ENCODE measurements at places on chromosomes 6 and 20.
A peak's percentile ranks its signal among the peaks of the same experiment; 100 is the strongest.

DNA sequence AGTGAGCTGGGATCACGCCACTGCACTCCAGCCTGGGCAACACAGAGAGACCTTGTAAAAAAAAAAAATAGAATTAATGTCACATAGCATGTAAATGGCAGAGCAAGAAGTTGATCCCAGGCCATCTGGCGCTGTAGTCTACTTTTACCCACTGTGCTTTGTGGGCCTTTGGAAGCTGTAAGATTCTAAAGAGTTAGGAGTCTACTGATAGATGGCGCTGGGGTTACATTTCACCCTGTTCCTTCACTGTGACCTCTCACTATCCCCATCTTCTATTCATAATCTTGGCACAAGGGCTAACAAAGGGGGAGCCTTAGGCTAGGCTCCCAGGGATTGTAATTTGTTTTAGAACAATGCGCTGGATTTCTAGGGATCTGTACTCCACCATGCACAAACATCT, 24.4 kb downstream of the SIRPD start:
- DNase-seq = no peak

DNA sequence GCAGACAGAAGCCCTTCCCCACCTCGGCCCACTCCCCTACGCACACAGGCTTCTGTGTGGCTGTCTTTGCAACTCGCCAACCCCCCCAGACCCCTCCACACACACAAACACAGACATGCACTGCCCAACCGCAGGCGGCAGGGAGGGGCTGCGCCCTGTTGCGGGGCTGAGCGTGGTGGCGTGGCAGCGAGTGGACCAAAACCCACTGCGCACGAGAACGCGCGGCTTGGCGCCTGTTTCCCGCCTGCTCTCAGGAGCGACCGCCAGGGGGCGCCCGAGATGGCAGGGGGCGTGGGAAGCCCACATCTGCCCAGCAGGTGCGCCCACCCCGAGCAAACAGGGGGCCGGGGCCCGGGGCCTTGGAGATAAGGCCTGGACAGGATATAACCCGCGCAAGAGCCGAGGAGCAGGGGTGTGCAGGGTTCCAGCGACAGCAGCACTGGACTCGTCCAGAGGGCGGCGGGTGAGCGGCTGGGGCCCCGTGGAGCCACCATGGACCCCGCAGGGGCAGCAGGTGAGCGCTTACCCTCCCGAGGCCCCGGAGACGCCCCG, at the start of gene RBPJL:
Gene RBPJL, plus strand, starts transcription at position 410 of the 552 bp plus-strand sequence. Its CDS starts 83 bp downstream, at position 493.
- DNase-seq = no peak

GRCh38 chr6:99588618-99589289, 17.9 kb upstream of the PRDM13 start:
- DNase-seq = peak; percentile 79

GRCh38 chr20:6095409-6095808, 27.4 kb downstream of the FERMT1 start:
- no peak for DNase-seq

DNA sequence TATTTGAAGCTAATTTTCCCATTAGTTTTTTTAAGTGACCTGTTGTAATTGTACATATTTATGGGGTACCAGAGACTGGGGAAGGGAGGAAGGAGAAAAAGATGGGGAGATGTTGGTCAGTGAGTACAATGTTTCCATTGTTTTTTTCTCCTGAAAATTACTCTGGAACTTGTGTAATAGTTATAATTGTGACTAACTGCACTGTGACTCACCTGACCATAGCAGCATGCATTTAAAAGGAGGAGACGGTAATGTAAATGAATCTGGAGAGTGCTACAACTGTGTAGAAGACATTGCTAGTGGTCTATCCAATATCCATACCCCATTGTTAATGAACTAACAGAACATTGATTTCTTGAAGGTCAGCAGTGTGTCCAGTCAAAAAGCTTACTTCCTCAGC, 133.4 kb downstream of the RFPL4B start:
- no peak for DNase-seq

DNA sequence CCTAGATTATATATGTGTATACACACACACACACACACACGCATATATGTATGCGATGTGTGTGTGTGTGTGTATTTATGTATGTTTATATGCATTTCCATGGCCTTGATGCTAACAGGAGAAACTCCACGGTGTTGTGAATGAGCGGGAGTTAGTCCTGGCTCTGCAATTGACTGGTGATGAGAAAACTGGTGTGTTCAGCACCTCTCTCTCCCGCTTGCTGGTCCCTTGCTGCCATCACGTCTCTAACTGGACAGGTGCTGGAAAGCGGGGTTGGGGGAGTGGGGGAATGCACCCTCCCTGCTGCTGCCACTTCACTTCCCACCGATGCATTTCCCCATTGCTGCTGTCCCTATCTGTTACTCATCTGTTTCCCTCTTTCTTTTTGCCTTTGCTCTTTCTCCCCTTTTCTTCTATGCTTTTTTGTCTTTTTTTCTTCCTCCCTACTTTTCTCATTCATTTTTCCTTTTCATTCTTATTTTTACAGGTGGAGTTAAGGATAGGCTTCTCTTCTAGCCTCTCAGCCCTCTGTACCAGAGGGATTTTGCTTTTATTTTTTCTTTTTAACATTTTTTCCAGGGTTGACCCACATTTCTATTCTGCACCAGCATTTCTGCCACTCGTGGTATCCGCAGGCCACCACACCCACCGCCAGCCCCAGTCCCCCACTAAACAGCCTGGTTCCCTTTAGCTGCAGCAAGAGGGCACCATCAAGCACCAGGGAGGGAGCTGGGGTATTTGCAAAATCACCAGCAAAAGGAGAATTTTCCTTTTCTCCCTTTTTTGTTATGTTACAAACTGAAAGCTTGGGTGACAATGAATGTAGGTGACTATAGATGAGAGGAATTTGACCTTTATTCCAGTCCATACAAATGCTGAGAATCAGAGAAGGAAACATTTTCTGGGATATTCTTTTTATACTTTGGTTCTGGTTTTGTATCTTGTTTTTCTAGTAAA, 115.6 kb downstream of the TCP11 start:
- DNase-seq = no peak
